Activated T-cell treated with anti-CD3 and anti-CD28 coated beads for 24 hours (primary cell): ENCODE measurements at places on chromosomes 13 and 19.

DNA sequence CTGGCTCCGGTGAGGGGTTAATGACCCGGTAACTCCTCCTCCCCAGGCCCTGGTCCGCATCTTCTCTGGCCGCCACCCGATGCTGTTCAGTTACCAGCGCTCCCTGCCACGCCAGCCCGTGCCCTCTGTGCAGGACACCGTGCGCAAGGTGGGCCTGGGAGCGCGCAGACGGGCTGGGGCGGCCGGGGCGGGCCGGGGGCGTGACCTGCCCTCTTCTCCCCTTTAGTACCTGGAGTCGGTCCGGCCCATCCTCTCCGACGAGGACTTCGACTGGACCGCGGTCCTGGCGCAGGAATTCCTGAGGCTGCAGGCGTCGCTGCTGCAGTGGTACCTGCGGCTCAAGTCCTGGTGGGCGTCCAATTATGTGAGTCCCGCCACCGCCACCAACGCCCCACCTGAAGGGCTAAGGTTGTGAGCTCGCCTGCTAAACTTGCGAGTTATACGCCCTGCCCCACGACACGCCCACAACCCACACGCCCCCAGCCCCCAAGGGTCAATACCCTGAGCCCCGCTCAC is 10.4 kb downstream of the CPT1C start:
- no peak for DNase-seq

DNA sequence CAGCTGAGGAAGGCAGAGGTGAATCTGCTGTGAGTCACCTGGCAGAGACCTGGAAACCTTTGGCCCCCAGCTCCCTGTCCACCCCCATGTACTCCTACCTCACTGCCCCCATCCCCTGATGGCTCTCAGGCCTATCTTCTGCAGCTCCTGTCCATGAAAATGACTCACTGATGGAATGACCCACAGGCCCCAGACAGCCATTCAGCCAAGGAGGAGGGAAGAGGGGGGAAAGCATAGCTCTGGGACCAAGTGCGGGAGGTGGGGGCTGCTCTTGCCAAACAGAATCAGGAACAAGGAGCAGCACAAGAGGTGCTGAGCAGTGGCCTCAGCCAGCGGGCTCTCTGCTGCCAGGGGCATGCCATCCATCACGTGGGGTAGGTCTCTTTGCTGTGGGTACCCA is 111.4 kb upstream of the C1QTNF9B start:
- no peak for DNase-seq

- no peak for DNase-seq
Observed at GRCh38 chr19:51025401-51025800, 1.0 kb downstream of the KLK11 start.

GRCh38 chr13:114146629-114147028 is 14.2 kb upstream of the RASA3 start:
- no peak for DNase-seq
